ENCODE measurements at places on chromosomes 11 and 22.

DNA sequence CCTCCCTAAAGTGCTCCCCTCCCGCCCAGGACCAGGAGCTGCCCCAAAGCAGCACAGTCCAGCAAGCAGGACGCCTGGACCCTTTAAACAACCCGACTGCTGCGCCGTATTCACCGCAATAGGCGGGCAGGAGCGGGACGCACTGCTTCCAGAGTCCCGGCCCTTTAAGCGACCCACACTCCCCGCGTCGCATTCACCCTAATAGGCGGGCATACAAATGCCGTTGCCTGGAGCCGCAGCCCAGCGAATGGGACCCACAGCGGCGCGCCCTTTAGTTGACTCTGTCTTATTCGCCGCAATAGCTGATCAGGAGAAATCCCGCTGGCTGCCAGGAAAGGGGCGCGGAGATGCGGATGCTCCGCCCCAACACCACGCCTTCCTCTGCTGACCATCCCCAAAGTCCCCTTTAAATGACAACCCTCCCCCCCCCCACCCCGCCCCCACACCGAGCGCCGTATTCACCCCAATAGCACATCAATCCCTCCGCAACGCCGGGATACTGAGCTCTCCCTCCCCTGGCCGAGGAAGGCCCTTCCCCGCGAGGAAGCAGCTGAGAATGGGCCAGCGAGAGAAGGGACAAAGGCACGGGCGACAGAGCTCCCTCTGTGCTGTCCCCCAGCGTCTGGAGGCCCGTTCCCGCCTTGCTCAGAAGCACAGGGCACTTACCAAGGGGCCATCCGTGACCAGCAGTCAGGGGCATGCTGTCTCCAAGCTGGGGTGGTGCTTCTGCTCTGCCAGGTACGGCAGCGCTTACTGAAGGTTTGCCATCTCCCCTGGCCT lies 4.7 kb downstream of the OSBPL5 start:
- DNase-seq, result no peak

GRCh38 chr11:9573775-9574621 lies 528 bp downstream of the WEE1 start:
- DNase-seq, result no peak

- no peak for DNase-seq
Observed at GRCh38 chr11:10742460-10743208, 8.4 kb upstream of the CTR9 start.

DNA sequence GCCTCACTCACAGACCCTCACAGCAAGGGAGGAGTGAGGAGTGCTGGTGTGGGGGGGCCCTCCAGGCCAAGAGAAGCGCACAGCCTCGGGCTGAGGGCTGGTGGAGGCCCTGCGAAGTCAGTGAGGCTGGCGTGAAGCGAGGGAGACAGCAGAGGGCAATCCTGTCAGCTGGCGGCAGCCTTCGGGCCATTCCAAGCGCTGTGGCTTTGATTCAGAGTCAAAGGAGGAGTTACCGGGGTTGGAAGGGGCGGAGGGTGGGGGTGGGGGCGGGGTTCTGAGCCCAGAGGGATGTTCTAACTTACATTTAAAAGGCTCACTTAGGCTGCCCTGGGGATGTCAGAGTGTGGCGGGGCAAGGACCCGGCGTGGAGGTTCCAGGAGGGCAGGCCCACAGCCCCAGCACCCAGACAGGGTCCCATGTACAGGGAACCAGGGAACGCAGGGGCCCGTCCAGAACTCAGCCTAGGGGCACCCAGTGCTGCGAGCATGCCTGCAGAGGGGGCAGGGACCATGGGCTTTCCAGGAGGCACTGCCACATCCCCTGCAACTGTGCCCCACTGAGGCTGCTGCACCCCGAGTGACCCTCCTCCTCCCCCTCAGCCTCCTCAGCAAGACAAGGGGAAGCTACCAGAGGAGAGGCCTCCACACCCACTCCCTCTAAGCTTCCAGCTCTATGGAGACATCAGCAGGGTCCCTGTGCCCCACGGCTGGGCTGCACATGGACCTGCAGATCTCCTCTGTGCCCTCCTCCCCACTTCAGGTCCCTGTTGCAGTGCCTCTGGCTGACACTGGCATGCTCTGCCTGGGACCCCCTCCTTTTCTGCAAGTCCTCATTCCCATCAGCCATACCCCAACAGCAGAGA lies 39.7 kb upstream of the TTLL12 start:
- no peak for DNase-seq

DNA sequence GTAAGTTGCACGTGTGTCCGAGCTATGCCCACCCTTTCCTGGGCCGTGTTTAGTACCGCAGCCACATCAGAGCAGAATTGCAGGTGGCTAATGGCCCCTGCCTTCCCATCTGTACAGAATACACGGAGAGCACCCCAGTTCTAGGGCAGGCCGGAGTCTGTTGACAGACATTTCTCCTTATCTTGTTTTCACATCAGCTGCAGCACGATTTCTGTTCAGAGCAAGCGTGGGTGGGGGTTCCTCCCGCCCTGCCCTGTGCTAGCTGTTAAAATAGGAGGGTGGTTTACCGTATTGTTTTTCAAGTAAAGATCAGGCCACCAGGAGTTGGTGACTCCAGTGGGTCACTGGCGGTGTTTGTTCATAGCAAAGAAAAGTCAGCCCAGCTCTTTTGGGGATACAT lies 41.1 kb downstream of the UBASH3B start:
- no peak for DNase-seq

DNA sequence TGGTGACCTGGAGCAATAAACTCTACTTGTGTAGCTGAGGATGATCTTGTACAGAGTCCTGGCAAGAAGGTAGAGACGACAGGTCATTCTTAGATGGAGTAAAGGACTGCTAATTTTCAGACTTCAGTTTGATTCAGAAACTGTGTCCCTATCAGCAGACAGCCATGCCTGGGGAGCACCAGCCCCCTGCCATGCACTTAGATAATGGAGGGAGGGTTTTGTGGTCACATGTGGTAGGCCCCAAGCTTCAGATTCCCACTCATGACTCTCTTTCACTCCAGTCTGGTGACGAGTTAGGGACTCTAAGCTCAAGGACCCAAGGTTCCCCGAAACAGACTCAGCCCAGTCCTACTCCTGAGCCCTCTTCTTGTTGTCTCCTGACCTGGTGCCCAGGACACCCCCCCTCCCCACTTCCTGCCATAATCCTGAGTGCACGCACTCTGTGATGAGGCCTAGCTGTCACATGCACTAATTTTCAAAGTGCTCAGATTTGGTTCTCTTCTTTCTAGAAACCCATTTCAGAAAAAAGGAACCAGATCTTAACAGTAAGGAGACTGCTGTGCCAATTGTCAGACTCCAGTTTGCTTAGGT lies 10.2 kb upstream of the AMPD3 start:
- DNase-seq, result no peak

DNA sequence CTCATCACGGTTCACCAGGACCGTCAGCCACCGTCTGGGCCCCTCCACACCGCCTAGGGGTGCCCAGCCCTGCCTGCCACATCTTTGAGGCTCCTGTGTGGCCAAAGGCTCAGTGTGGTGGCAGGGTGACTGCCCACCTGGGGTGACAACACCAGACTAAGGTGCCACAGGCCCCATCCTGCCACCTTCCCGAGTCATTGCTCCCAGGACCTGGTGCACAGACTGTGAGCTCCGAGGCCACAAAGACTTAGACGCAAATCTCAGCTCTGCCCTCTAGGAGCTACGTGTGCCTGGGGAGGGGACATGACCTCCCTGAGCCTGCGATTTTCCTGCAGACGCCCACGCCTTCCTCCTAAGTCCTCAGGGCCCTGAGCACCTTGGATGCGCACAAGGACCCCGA lies 36.5 kb downstream of the KIAA0930 start:
- DNase-seq, result no peak

- DNase-seq, result no peak
Observed at GRCh38 chr22:44879301-44879680, 126.9 kb downstream of the ARHGAP8 start.

GRCh38 chr11:116642481-116642880 lies 130.3 kb downstream of the BUD13 start:
- no peak for DNase-seq

DNA sequence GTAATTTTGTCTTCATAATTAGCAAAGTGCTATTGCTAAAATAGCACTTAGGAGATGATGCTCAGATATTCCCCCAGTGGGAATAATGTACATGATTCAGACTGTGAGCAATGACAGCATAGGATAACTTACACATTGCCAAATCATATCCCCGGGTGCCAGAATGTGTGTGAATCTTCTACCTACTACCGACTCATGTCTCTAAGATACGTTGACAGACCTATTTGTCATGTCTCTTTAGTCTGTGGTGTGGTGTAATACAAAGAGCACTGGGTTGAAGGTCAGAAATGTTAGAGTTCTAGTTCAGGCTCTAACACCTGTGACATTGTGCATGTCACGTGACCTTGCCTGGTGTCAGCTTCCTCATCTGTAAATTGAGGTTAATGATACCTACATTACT lies 31.0 kb upstream of the PICALM start:
- DNase-seq, result no peak

GRCh38 chr11:118565051-118565450 lies 680 bp downstream of the IFT46 start:
- DNase-seq, result no peak

DNA sequence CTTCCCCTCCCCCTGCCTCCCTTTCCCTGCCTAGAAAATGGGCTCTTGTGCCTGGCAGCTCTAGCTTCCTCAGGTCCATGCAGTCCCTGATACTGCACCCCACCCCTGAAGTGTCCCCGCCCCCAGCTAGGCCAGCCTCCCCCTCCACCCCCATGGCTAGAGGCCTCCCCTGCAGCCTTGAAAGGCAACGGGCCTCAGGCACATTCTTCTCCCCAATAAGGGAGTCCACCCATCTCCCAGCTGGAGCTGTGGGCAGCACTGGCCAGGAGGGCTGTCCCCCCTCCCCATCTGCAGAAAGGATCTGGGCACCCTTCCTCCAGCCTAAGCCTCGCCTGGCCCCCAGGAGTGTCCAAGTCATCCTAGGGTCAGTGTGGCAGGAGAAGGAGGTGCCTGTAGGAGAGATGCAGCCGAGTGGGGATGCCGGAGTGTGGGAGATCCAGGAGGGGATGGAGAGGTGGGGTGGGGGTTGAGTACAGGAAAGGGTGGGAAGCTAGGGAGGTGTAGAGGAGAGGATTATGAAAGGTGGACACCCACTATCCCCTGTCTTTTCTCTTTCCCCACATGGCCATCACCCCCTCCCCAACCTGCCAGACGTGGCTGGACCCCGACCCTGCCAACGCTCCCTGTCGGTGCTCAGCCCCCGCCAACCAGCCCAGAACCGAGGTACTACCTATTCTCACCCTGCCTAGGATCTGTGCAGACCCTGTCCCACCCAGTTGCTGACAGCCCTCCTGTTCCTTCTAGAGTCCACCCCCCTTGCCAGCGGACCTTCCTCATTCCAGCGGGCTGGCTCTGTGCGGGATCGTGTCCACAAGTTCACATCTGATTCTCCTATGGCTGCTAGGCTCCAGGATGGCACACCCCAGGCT lies 9.3 kb downstream of the SMTN start:
- DNase-seq, result no peak

- no peak for DNase-seq
Observed at GRCh38 chr11:102453302-102453695, 734 bp upstream of the TMEM123 start.

DNA sequence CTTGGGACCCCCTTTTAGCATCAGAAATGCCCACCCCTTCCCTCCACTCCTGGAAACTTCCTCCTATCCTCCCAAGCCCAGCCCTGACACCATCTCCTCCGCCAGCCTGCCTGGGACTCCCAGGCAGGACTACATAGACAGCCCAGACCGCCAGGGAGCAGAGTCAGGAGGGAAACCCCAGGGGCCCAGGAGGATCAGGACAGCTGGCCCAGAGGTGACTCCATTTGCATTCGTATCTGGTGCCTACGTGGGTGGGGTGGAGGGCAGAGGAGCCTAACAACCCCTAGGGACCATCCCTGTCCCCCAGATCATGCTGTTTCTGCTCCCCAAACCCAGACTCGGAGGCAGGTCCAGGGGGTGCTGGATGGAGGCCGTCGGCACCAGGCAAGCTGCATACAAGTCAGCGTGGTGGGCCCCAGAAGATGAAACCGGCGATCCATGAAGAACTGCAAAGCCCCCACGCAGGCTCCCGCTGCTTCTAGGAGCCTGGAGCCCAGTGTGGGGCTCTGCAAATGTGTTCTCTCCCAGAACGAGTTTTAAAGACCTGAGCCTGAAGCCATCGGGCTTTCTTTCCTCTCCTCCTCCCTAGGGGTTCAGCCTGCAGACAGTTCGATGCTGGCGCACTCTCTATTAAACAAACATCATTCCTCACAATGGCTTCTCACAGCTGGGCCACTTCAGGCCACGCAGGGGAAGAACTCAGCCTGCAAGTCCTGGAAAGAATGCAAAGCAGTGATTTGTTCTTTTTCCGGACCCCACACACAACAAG lies 1506.8 kb downstream of the BRD1 start:
- DNase-seq, result no peak

- DNase-seq, result no peak
Observed at GRCh38 chr11:103947546-103947919, 88.9 kb upstream of the DDI1 start.

- no peak for DNase-seq
Observed at GRCh38 chr11:67024410-67024809, 1.5 kb downstream of the SYT12 start.

- DNase-seq, result no peak
Observed at GRCh38 chr11:46521961-46522681, 71.7 kb downstream of the AMBRA1 start.

- DNase-seq, result no peak
Observed at GRCh38 chr11:67700141-67700540, 25.7 kb upstream of the ALDH3B2 start.

DNA sequence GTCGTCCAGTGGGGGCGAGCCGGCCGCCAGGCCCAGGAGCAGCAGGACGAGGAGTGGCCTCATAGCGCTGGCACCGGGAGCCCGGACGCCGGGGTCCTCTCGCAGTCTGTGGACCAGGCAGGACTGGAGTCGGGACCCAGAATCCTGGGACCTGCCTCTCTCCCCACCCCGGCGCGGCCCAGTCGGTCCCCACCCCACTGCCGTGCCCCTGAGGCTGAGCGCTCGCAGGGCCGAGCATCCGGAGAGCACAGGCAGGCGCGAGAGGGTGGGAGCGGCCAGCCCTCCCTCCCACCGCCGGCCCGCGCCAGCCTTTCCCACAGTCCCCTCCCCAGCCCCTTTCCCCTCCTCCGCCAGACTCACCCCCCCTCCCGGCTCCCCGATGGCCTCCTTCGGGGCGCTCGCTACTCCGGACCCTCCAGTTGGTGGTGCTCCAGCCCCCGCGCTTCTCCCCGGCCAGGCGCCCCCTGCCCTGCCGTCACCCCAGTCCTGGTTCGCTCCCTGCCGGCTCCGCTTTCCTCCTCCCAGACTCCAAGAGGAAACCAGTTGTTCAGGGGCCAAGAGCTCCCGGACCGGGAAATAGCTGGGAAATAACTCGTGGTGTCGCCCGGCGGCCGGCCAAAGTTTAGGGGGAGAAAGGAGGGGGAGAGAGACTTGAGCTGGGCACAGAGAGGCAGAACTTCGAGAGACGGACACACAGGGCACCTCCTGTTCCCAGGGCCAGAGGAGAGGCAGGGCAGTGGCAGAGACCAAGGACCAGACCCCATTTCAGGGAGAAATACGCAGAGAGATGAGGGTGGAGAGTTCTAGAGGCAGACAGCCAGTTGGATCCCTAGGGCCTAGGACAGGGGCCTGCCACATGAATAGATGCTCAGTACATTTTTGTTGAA lies at the start of gene C1QTNF5:
C1QTNF5 (minus strand) TSS at position 549 of the 887 bp plus-strand sequence; CDS start at position 63, 486 bp downstream.
- peak; percentile 49 for DNase-seq

GRCh38 chr11:124577716-124578427 lies 8.1 kb downstream of the OR8A1 start:
- DNase-seq, result no peak

Data from RWPE2 (cell line).